ENCODE measurements at places on chromosomes 6 and 20.

GRCh38 chr6:90284236-90285041, 12.2 kb downstream of the BACH2 start:
- DNase-seq, result no peak

GRCh38 chr6:122184401-122184827, 215.0 kb upstream of the HSF2 start:
- no peak for DNase-seq

DNA sequence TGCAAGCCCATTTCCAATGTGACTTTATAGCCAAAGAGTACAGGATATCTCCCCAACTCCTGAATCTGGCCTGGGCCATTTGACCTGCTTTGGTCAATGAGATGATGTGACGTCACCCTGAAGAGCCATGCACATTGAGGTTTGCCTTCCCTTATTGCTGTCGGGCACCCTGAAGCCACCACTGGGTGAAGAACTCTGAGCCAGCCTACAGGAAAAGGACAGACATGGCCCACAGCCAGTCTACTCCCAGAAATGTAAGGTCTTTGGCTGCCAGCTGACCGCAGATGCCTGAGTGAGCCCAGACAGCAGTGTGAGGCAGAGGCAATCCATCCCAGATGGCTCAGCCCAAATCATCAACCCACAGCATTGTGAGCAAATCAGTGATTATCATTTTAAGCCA, 3.7 kb upstream of the SYNDIG1 start:
- no peak for DNase-seq

DNA sequence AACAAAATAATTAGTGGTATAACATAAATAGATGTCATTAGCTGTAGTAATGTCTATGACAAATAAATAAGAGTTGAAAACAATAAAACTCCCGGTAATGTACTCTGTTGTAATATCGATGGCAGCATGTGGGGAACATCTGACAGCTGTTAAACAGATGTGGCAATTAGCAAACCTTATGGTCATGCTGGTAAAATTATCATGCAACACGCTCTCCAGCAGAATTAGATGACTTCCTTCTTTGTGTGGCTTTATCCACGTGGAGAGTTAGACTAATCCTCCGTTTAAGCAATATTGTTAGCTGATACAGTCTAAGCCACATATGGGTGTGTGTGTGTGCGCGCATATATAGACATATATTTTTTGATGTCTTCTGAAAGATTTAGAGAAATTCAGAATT, 77.7 kb upstream of the ZFP64 start:
- no peak for DNase-seq

- no peak for DNase-seq
These were observed 388.5 kb downstream of the CDKAL1 start for GRCh38 chr6:20922743-20923142.

DNA sequence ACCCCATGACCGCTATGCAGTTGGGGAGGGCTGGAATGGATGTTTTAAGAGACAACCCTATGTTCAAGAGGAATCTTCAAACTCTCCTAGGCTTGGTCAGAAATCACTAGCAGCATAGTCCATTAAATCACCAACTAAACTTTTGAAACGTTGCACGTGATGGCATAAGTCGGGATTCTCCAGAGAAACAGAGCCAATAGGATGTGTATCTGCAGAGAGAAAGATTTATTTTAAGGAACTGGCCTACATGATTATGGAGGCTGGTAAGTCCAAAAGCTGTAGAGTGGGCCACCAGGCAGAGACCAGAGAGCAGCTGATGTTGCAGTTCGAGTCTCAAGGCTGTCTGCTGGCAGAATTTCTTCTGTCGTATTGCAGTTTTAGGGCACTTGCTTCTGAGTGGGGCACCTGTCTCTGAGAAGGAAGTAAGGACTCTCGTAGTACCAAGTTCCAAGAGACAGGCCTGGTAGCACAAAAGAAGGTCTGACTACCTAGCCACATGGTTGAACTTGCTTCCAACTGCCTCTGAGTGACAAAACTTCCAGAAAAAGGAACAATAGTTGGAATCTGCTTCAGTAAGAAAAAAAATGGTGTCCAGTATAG, 11.9 kb upstream of the IFNGR1 start:
- DNase-seq, result no peak

DNA sequence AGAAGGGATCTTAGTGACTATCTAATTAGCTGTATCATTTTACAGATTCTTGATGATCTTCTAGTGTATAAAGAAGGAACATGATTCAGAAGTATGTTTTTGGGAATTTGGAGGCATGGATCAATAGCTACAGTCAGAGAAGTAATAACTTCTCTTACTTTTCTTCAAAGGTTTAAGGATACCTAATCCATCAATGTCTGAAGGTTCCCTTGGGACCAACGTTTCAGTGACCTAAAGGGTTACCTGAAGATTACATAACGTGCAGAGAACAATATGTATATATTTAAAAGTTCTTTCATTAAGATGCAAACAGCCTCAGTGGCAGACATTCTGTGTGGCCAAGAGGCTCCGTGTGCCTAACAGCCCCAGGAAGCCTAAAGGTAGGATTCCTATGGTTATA, 3.2 kb downstream of the HDAC2 start:
- no peak for DNase-seq

GRCh38 chr6:53945765-53946407, 151.1 kb downstream of the LRRC1 start:
- DNase-seq, result no peak

- no peak for DNase-seq
These were observed 2.6 kb downstream of the MCUR1 start for GRCh38 chr6:13811627-13812358.

- no peak for DNase-seq
These were observed 17.1 kb downstream of the HLA-A start for GRCh38 chr6:29959467-29959866.
